ENCODE measurements at places on chromosomes 4 and X. TPM values are rescaled to one million over a fixed set of nuclear protein-coding genes. Genes with fewer than 3 reads are reported as not detected.

TREX2 gene
- not detected for total RNA-seq

VGLL1 gene
- not detected for total RNA-seq

MAOB gene
- 152 TPM for total RNA-seq

RNF113A gene
- 10.2 TPM for total RNA-seq

MTNR1A gene
- not detected for total RNA-seq

GLRA3 gene
- not detected for total RNA-seq

SLIT2 gene
- total RNA-seq: 5.9 TPM

ATOH1 gene
- total RNA-seq: not detected

RAB40A gene
- not detected for total RNA-seq

DNA sequence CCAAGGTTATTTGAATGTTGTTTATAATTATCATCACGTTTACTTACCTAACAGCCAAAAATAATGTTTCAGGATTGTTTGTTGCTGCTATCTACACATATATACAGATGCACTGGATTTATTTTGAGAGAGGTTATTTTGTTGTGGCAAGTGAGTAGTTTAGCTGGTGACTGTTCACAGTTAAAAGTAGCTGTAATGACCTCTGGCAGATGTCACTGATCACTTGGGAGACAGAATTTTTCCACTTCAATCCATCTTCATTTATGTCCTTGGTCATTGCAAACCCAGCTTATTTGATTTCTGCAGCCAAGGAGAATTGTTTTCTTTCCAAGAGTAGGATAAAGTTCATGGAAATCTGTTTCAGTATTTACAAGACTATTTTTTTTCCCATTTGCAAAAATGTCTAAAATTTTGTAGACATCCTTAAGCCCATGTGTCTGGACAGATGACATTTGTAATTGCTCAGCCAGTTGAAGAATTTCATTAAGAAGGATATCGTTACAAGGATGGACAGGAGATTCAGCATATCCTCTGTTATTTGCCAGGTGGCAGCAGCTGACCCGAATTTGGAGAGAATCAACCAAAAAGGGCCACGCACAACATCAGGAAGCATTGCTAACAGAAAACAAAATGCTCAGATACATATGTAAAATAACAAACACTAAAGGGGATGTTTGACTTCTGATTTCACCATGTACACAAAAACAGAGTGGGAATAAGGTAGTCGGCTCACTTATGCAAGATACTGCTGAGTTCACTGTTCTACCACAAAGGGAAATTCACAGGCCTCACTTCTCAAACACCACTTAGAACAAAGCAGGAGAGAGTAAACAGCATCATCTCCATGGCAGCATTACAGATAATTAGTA lies 64.5 kb downstream of the GPRIN3 start:
- DNase-seq: no peak

- peak; percentile 65 for DNase-seq
These were observed at the start of gene UBL4A for GRCh38 chrX:154486396-154487207. Gene UBL4A, minus strand, starts transcription at chrX:154486615. Its CDS starts 31 bp downstream, at chrX:154486584.

DNA sequence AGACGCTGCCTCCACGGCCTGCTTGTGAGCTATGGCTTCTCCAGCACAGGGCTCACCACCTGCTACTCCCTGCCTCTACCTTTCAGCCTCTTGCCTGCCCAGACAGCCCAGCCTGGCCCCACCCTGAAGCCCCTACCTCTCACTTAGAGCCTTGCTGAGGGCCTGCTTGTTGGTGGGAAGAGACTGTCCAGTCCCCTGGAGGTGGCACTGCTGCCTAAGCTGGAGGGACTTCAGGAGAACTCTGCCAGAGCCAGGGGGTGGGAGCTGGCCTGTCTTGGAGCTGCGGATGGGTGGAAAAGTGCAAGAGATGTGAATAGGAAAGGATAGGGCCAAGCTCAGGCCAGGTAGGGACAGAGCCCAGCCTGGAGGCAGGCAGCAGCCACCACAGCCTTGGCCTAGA lies 2.7 kb upstream of the ZNF185 start:
- DNase-seq: no peak

DNA sequence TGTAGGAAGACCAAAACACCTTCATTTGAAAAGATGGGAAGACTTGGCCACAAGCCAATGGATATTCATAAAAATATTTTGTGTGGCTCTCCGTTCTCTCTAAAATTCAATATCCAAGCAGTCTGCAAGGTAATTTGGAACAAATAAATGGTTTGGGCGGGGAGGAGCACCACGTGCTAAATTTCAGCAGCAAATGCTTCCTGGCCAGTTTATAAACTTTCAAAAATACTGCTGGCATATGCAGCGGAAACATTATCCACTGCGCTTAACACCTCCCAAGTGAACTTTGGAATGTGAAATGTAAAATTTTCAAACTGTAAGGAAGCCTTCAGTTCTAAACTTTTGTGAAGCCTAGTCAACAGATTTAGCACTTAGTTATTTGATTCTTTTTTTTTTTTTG lies 191.0 kb downstream of the NSUN7 start:
- DNase-seq: no peak

DNA sequence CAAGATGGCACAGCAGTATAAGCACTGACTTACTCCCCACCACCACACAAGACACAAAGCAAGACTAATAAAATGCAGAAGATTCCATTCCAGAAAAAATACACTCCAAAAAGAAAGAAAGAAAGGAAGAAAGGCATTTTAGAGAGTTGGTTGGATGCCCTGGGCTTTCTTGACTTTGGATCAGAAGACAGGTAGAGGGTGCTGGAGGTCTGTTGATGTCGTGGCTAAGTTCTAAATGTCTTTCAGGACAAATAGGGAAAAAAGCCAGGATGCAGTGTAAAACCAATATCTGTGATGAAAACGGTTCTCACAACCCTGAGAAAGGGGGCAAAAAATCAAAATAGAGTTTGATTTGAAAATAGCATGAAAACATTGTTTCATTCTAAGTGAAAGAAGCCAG lies 555.2 kb upstream of the PRKX start:
- DNase-seq: no peak

- DNase-seq: no peak
These were observed 10.3 kb downstream of the HADH start for GRCh38 chr4:107999932-108000539.

- DNase-seq: no peak
These were observed 1707.9 kb upstream of the PCDH10 start for GRCh38 chr4:131441004-131441688.

DNA sequence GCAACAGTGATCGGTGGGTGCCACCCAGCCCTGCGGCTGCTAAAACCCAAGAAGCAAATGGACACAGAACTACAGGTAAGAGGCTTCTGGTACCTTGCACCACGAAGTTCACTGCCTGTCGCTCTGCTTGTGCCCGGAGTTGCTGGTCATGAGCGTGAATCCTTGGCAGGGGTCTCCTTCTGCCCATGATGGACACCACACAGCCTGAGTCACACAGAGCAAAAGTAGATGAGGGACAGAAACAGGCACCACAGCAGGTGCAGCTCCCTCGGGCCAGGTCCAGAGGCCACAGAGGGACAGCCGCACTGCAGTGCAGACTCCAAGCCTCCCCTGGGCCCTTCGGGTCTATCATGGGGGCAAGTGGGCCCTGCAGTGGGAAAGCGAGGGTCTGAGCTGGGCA lies 22.4 kb downstream of the NAT8L start:
- no peak for DNase-seq

DNA sequence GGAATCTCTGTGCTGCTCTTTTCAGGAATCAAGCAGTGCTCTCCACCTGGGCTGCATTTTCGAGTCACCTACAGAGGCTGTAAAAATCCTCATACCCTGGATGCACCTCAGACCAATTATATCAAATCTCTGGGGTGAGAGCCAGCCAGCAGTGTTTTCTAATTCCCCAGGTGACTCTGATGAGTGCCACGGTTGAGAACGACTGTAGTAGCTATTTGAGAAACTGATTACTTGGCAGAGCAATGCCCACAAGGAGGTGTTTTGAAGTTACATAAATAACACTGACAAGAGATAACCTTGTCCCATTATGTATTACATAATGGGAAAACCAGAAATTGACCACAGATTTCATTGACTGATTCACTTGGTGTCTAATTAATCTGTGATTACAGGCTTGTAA lies 46.8 kb downstream of the CLCN4 start:
- DNase-seq: no peak

GRCh38 chrX:100747703-100748102 lies 15.8 kb upstream of the SYTL4 start:
- DNase-seq: no peak

GRCh38 chr4:56416349-56416748 lies 19.1 kb downstream of the PPAT start:
- DNase-seq: no peak

DNA sequence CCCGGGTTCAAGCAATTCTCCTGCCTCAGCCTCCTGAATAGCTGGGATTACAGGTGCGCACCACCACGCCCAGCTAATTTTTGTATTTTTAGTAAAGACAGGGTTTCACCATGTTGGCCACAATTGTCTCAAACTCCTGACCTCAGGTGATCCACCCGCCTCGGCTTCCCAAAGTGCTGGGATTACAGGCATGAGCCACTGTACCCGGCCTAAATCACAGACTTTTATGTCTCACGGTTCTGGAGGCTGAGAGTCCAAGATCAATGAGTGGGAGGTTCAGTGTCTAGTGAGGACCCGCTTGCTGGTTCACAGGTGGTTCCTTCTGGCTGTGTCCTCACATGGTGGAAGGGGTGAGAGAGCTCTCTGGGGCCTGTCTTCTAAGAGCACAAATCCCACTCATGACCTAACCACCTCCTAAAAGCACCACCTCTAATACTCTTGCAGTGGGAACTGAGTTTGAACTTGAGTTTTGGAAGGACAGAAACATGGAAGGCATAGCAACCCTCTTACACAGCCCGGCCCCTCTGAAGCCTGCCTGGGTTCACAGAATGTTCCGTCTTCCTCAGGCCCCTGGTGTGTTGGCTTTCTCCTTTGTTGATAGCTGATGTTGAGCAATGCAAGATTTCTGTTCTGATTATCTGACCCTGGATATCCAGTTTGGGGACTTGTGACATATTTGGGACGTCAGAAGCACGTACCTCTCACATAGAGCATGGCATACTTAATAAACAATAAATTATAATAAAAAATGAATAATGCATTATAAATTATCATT lies 1.9 kb upstream of the AKAP17A start:
- no peak for DNase-seq

DNA sequence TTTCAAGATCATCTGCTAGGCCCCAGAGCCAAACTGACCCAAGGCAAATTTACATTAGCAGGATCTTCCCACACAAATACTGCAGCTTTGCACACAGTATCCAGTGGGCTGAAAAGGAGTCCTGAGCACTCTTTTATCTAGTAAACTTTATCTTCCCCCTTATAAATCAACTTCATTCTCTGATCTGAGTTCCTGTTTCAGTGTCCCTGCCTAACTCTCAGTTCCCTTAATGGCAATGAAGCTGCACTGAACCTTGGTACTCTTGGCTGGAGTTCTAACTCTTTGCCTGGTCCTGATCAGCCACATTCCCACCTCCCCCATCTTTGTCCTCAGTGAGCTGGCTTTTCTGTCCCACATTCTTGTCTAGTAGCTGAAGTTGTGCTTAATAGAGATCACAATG lies 37.4 kb downstream of the EDA2R start:
- no peak for DNase-seq

GRCh38 chrX:49001521-49002090 lies 458 bp downstream of the GRIPAP1 start:
- DNase-seq: no peak

DNA sequence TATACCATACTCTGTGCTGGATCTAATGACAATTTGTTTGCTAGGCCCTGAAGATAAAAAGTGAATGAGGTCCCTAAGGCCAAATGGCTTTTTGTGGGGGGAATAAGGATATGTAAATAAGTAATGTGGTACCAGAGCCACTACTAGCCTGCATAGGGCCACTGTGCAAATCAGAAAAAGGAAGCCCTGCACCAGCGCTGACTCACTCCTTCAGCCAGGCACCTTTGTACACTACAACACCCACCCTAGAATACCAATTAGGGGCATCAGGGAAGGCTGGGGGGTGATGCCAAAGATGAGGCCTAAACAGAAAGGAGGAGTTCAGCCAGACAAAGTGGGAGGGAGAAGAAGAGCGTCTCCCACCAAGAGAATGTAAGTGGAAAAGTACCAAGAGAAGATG lies 122.2 kb downstream of the CAMK2D start:
- no peak for DNase-seq

DNA sequence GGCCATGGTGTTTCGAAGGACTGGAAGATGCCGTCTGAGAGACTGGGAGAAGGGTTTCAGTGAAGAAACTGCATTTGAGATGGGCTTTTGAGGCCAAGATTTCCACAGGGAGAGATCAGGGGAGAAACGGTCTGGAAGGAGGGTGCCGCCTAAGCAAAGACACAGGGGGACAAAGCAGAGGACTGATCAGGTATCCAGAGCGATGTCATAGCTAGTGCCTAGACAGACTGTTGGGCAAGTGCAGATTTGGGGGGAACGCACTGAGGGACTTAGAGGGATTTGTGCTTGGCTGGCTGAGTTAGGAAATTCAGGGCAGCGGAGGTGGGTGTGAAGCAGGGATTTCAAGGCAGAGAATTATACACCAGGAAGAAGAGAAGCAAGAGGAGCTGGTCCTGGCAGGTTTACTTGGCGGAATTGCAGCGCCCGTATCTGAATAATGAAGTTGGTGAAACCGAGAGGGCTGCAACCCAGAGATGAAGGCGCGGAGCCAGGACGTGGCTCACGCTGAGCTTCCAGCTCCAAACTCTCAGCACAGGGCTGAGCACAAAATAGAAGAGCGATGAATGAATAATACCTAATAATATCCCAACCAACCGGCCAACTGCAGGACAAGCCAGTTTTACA lies 106.9 kb downstream of the MAML3 start:
- peak; percentile 58 for DNase-seq

- DNase-seq: no peak
These were observed 3.0 kb downstream of the TIMP1 start for GRCh38 chrX:47585273-47585672.

DNA sequence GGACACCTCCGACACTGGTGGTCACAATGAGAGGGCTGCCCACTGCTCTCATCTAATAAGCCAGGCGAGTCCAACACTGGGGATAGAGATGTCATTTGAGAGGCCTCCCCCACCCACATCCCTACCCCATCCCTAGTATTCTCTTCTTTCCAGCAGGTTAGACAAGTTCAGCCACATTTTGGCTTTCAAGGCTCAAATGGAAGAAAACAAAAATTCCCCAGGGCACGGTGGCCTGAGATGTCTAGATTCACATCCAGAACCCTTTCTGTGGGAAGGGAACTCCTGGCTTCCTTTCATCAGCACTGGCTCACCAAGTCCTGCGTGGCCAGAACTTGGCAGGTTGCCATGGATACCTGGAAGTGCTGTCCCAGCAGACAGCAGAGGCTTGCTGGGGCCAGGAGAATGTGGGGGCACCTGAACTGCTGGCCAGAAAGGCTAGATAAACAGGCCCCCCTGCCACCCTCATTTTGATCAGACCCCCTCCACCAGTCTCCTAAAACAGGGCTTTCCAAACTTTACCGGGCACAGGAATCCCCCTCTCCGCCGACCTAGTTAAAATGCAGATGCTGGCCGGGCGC lies 1.3 kb upstream of the NYX start:
- no peak for DNase-seq

GRCh38 chr4:37873386-37873785 lies 17.5 kb upstream of the TBC1D1 start:
- DNase-seq: no peak

DNA sequence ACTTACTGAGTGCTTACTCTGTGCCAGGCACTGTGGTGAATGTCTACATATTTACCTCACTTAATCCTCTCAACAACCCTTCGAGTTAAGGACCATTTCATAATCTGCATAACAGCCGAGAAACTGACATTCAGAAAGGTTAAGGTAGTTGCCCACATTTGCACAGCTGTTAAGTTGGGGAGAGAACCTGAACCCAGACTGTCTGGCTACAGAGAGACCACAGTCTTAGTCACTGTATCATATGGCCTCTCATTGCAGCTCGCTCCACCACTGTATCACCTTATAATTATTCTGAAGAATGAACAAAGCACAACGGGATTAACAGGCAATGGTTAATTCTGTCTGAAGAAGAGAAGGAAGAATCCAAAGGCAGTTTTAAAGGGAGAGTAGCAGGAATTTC lies 98.5 kb downstream of the ADGRA3 start:
- DNase-seq: no peak
